Heart right ventricle (tissue), 16 donors: ENCODE measurements at places on chromosomes 5 and 9.
A peak's percentile ranks its signal among the peaks of the same experiment; 100 is the strongest.

DNA sequence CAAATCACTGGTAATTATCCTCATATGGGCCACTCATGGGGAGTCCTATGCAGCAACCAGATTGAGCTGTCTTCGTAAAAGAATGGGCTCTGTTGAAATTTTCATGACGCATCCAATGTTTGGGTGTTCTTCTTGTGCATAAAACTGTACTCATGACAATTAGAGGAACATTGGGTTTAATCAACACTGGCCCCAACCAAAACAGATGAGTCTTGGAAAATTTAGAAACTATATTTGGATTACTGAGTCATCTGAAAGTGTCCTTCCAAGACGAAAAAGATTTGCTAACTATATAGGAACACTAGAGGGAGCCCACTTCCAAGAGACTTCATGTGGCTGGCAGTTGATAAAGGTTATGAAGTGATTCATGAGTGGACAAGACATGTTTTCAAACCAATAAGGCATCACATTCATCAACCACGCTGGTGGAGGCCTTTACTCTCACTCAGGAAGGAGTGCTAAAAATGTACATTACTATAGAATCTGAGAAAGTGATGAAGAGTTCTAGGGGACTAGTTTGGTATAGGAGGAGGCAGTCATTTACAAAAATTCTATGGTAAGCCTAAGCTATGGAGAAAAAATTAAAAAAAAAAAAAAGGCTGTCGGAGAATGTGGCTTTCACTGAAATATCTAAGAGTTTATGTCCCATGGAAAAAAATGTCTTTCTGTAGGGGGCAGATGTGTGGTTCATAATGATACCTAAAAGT is 313.5 kb downstream of the PRDM9 start:
- H3K27me3 ChIP-seq: no peaks in the 10 kb centered on the region
- H3K36me3 ChIP-seq: no peaks in the 10 kb centered on the region
- H3K4me1 ChIP-seq: no peaks in the 10 kb centered on the region
- H3K27ac ChIP-seq: no peak overlapping the region

- H3K27me3 ChIP-seq: peaks cover 2% of the 10 kb centered on the region
- no peaks in the 10 kb centered on the region for H3K36me3 ChIP-seq
- no peak overlapping the region for H3K4me3 ChIP-seq
- no peak for DNase-seq
- H3K4me1 ChIP-seq: peaks cover 17% of the 10 kb centered on the region
- H3K27ac ChIP-seq: no peak overlapping the region
Measured at GRCh38 chr5:73728493-73729273, 102.7 kb downstream of the ARHGEF28 start.

DNA sequence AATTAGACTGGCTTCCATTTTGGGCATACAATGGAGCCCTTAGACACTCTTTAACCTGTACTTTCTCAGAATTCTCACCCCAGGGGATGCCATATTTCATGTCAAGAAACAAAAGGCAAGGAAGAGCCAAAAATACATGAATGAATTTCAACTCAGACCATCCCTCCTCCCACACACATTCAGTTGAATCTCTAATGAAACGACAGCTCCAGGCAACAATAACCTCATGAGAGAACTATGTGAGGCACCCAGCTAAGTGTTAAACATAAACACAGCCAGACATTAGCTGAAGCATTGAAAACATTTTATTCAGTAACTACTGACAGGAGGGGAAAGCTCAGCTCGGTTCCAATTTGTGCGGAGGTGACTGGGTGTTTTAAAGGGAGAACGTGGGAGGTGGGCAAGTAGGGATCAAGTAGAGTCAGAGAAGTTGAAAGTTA is 1359.1 kb upstream of the CDH9 start:
- H3K4me1 ChIP-seq: no peaks in the 10 kb centered on the region
- no peaks in the 10 kb centered on the region for H3K36me3 ChIP-seq
- DNase-seq: no peak
- H3K4me3 ChIP-seq: no peak overlapping the region

GRCh38 chr9:88435336-88435735 is 47.1 kb downstream of the SPIN1 start:
- DNase-seq: no peak
- H3K27me3 ChIP-seq: no peaks in the 10 kb centered on the region
- no peak overlapping the region for H3K4me3 ChIP-seq

DNA sequence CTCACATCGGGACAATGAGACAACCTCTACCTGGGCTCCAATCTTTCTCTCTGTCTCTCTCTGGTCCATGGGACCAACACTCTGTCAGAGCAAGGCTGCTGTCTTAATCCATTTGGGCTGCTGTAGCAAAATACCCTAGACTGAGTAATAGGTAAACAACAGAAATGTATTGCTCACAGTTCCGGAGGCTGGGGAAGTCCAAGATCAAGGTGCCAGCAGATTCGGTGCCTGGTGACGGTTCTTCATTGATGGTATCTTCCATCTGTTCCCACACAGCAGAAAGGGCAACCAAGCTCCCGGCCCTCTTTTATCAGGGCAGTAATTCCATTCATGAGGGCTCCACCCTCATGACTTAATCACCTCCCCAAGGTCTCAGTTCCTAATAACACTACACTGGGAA is 61.3 kb upstream of the SPOCK1 start:
- H3K4me1 ChIP-seq: peaks cover 26% of the 10 kb centered on the region
- H3K27ac ChIP-seq: no peak overlapping the region
- H3K4me3 ChIP-seq: no peak overlapping the region
- no peaks in the 10 kb centered on the region for H3K36me3 ChIP-seq

- no peak for DNase-seq
- no peaks in the 10 kb centered on the region for H3K27me3 ChIP-seq
- H3K36me3 ChIP-seq: no peaks in the 10 kb centered on the region
- no peaks in the 10 kb centered on the region for H3K4me1 ChIP-seq
Measured at GRCh38 chr5:180990086-180990881, 1.6 kb downstream of the BTNL3 start.

DNA sequence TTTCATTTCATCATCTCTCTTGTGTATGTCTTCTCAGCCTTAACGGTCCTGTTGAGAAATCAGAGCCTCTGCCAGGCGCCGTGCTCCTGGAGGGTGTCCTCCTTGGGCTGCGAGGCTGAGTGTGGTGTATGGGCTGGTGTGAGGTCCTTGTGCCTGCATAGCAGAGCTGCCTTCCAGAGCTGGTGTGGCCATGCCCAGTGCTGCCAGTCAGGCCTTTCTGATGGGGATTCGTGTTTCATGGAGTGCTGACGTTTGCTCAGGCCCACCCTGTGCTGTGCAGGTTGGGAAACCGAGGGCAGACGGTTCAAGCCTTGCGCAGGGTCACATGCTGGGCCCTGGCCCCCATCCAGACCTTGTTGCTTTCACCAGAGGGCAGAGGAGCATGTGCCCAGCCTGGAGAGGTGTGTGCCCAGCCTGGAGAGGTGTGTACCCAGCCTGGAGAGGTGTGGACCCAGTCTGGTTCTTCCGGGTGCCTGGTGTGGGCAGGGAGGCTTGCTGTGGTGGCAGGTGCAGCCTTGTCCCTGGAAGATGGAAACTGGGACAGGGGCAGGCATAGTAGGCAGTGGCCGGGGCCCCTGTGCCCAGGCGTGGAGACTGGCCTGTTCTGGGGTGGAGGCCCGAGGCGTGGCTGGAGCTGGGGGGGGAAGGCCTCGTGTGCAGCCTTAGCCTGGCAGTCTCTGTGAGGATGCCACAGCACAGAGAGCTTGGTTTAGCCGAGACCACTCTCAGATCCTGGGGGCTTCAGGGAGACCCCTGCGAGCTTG is 84.0 kb downstream of the RXRA start:
- peaks cover 100% of the 10 kb centered on the region for H3K4me1 ChIP-seq
- no peaks in the 10 kb centered on the region for H3K27me3 ChIP-seq
- DNase-seq: no peak
- H3K36me3 ChIP-seq: peaks cover 48% of the 10 kb centered on the region

DNA sequence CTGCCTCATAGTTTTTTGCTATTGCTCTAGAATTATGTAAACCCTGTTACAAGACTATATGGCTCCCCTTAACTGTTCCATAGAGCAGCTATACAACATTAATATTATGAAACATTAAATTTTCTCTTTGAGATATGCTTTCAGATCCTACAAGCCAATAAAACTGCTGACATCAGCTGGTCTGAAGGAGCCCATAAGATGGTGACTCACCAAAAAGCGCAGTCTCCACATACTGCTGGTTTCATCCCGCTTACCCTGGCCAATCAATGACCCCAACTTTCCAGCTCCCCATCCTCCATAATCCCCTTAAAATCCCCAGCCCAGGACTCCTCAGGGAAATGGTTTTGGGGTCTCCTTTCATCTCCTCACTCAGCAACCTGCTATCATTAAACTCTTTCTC is 172.7 kb downstream of the NSG2 start:
- H3K27ac ChIP-seq: no peak overlapping the region
- H3K4me1 ChIP-seq: no peaks in the 10 kb centered on the region
- H3K4me3 ChIP-seq: no peak overlapping the region
- DNase-seq: no peak
- H3K27me3 ChIP-seq: peaks cover 28% of the 10 kb centered on the region
- H3K36me3 ChIP-seq: no peaks in the 10 kb centered on the region

- H3K4me3 ChIP-seq: no peak overlapping the region
- peaks cover 42% of the 10 kb centered on the region for H3K27me3 ChIP-seq
- no peak overlapping the region for H3K27ac ChIP-seq
- H3K4me1 ChIP-seq: no peaks in the 10 kb centered on the region
Measured at GRCh38 chr5:159975462-159976019, 33.4 kb upstream of the TTC1 start.

- H3K27me3 ChIP-seq: no peaks in the 10 kb centered on the region
- peak overlapping the region; percentile 1 for H3K27ac ChIP-seq
- H3K36me3 ChIP-seq: no peaks in the 10 kb centered on the region
- peak; percentile 79 for DNase-seq
- H3K4me3 ChIP-seq: peak overlapping the region; percentile 19
- H3K4me1 ChIP-seq: peaks cover 15% of the 10 kb centered on the region
Measured at GRCh38 chr9:20356403-20357036, 265.8 kb downstream of the MLLT3 start.

GRCh38 chr5:108557686-108558085 is 175.8 kb upstream of the FBXL17 start:
- no peak overlapping the region for H3K4me3 ChIP-seq
- no peak overlapping the region for H3K27ac ChIP-seq
- no peaks in the 10 kb centered on the region for H3K4me1 ChIP-seq
- H3K27me3 ChIP-seq: no peaks in the 10 kb centered on the region
- H3K36me3 ChIP-seq: no peaks in the 10 kb centered on the region

GRCh38 chr9:85061969-85062368 is 392.4 kb downstream of the NTRK2 start:
- H3K36me3 ChIP-seq: no peaks in the 10 kb centered on the region
- no peaks in the 10 kb centered on the region for H3K4me1 ChIP-seq
- H3K4me3 ChIP-seq: no peak overlapping the region
- H3K27me3 ChIP-seq: no peaks in the 10 kb centered on the region

- no peak overlapping the region for H3K27ac ChIP-seq
- peaks cover 19% of the 10 kb centered on the region for H3K4me1 ChIP-seq
- peak; percentile 39 for DNase-seq
- peaks cover 16% of the 10 kb centered on the region for H3K36me3 ChIP-seq
Measured at GRCh38 chr9:70113403-70114022, 69.9 kb downstream of the MAMDC2 start.

GRCh38 chr9:71901695-71902597 is 9.0 kb downstream of the ABHD17B start:
- peaks cover 5% of the 10 kb centered on the region for H3K36me3 ChIP-seq
- no peak overlapping the region for H3K27ac ChIP-seq
- H3K4me3 ChIP-seq: no peak overlapping the region
- peaks cover 6% of the 10 kb centered on the region for H3K4me1 ChIP-seq

GRCh38 chr5:138874241-138874640 is 894 bp downstream of the LRRTM2 start:
- peaks cover 56% of the 10 kb centered on the region for H3K4me1 ChIP-seq
- H3K4me3 ChIP-seq: no peak overlapping the region
- DNase-seq: no peak
- no peaks in the 10 kb centered on the region for H3K36me3 ChIP-seq
- H3K27me3 ChIP-seq: no peaks in the 10 kb centered on the region
- no peak overlapping the region for H3K27ac ChIP-seq

GRCh38 chr5:94184870-94185269 is 433.5 kb downstream of the KIAA0825 start:
- no peaks in the 10 kb centered on the region for H3K36me3 ChIP-seq
- DNase-seq: no peak
- H3K27ac ChIP-seq: no peak overlapping the region
- H3K4me1 ChIP-seq: no peaks in the 10 kb centered on the region
- no peak overlapping the region for H3K4me3 ChIP-seq

GRCh38 chr5:179266291-179267070 is 78.8 kb downstream of the ADAMTS2 start:
- no peak overlapping the region for H3K4me3 ChIP-seq
- H3K4me1 ChIP-seq: peaks cover 29% of the 10 kb centered on the region
- no peak overlapping the region for H3K27ac ChIP-seq
- DNase-seq: no peak
- H3K27me3 ChIP-seq: peaks cover 7% of the 10 kb centered on the region

DNA sequence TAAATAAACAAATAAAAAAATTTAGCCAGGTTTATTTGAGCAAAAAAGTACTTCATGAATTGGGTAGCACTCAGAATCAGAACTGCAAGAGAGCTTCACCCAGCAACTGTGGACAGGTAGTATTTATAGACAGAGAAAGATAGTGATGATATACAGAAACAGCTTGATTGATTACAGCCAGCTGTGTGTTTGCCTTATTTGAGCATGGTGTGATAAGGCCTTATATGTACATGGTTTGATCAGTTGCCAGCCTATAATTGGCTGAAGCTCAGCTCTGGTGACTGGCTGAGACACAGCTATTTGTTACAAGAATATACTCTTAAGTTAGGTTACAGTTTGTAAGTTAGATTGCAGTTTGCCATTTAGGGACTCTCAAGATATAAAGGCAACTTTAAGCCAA is 34.3 kb upstream of the ARL15 start:
- H3K27ac ChIP-seq: no peak overlapping the region
- H3K4me1 ChIP-seq: no peaks in the 10 kb centered on the region
- H3K36me3 ChIP-seq: no peaks in the 10 kb centered on the region
- no peak overlapping the region for H3K4me3 ChIP-seq
- DNase-seq: no peak

DNA sequence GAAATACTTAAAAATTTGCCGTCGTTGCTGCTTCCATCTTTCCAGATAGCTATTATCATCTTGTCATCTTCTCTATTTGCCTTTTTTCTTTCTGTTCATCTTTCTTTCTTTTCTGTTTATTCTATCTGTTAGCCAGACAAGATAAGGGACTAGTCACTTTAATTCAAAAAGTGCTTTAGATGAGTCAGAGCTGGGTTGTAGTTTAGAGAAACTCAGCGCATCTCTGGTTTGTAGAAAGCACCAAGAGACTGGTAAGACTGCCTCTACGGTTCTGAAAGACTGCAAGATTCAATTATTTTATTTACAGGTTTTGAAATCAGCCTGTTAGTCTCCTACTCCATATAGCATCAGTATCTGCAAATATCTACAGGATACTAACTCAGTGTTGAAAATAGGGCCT is 562.8 kb upstream of the RIOK2 start:
- no peak for DNase-seq
- H3K27ac ChIP-seq: no peak overlapping the region
- H3K4me3 ChIP-seq: no peak overlapping the region
- no peaks in the 10 kb centered on the region for H3K36me3 ChIP-seq

DNA sequence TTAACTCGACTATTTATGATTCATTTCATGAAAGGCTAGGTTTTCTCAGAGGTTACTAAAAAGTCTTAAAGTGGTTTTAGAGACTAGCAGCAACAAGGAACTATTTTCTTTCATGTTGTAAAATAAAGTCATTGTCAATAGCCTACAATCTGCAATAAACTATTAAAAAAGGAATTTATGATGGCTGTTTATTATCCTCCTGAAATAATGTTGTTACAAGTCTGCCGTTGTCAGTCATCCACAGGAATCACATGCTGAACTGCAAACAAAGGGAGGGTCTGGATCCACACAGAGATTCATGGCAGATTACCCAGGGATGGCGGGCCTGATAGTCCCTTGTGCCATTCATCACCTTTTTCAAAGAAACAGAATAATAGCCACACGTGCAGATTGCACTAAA is 49.2 kb downstream of the TMEM174 start:
- H3K4me1 ChIP-seq: no peaks in the 10 kb centered on the region
- H3K27me3 ChIP-seq: peaks cover 48% of the 10 kb centered on the region
- DNase-seq: no peak
- H3K4me3 ChIP-seq: no peak overlapping the region
- no peaks in the 10 kb centered on the region for H3K36me3 ChIP-seq
